ENCODE measurements at places on chromosomes 11 and 22.
A peak's percentile ranks its signal among the peaks of the same experiment; 100 is the strongest.

DNA sequence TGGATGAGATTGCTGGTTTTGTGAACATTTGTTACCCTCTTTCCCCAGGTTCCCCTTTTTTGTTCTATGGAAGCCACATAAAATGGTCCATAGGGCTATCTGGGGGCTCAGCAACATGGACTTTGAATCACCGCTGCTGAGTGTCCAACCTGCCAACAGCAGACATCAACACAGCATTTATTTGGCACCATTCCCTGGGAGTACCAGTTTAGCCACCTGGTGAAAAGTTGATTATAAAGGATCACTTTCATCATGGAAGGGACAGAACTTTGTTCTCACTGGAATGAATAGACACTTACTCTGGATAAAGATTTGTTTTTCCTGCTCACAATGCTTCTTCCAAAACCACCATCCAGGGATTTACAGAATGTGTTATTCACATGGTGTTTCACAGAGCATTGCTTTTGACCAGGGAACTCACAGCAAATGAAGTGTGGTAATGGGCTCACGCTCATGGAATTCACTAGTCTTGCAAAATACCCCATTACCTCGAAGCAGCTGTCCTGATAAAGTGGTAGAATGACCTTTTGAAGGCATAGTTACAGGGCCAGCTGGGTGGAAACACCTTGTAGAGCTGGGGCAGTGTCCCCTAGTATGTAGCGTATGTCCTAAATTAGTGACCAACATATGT, 43.9 kb downstream of the ADM start:
- DNase-seq: no peak

- no peak for DNase-seq
Observed at GRCh38 chr11:108084811-108085210, 36.6 kb upstream of the ACAT1 start.

DNA sequence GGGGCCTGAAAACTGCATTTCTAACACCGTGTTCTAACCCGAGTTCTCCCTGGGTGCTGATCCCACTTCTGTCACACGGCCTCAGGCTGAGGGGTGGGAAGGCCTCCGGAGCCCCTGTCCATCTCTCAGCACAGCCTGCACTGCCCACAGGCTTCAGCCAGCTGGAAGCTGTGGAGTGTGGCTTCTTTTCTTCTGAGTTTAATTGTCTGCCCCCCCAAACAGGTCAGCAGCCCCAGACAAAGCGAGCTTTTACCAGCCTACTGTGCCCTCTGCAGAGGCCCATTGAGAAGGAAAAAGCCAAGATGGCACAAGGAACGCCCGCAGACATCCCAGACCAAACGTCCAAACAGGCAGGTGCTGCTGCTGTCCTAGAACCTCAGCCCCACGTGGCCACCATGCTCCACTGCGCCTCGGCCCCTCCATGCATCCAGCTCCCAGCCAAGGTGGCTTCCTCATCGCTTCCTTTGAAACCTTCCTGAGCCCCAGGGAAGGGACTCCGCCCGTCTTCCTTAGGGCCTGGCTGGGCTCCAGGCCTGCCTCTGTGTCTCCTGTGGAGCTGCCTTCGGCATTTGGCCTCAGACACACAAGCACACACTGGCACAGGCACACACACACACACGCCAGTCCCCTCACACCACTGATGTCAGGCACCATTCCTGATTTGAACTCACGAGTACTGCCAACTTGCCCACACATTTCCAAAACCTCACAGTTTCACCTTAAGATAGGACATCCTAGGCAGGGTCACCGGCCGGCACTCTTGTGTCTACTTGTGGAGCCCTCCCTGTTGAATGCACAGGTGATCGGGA, 1.7 kb downstream of the MOB2 start:
- peak; percentile 39 for DNase-seq

DNA sequence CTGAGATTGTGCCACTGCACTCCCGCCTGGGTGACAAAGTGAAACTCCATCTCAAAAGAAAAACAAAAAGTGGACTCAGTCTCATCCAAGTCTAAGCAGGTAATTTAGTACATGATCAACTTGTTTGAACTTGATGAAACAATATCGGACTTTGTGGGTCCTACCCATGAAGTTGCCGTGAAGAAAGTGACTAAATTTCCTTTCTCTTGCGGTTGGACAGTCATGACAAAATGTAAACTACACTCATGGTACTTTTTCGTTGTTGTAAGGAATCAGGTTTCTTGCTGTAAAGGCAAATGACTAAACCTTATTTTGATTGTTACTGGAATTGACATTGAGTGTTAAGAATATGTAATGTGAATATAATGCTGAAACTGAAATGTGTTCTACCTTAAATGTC, 164.5 kb upstream of the PLET1 start:
- DNase-seq: no peak

- DNase-seq: no peak
Observed at GRCh38 chr11:93831343-93832127, 18.9 kb downstream of the VSTM5 start.

DNA sequence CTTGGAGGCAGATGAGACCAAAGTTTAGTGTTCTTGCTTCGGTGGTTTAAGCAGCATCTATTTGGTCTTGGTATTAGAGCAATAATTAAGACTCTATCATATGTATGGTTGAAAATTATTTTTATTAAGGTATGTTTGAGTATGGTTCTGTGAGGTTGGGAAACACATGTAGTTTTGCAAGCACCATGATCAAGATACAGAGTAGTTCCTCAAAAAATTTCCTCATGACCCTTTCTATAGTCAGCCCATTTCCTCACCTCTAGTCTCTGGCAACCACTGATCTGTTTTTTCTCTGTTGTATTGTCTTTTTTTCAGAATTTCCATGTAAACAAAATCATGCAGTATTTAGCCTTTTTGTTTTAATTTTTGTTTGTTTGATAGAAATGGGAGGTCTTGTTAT, 18.4 kb downstream of the MTMR3 start:
- DNase-seq: no peak

DNA sequence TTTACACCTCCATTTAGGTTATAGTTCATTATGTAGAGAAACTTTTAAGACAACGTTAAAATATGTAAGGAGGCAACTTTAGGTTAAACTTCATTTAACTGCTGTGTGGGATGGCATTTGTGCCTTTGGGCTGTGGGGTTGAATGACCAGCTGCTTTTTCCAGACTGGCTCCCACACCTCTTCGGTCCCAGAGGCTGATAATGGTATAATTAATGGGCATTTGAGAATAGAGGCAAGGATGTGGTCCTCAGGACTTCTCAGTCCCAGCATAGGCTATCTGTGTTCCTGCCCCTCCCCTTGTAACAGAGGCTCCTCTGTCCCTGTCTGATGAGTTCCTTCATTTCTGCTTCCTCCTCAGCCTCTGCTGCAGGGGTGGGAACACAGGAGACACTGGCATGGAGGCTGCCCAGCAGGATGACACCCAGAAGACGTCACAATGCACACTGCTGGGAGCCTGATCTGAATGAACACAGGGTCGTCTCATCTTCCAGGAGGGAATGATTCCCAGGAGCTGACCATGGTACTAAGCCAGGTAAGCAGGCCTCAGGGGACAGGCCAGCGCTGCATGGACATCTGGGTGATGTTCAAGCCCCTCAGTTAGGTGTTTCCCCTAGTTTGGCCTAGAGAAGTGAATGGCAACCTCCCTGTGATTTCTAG, 17.1 kb upstream of the GNAZ start:
- DNase-seq: peak; percentile 4

DNA sequence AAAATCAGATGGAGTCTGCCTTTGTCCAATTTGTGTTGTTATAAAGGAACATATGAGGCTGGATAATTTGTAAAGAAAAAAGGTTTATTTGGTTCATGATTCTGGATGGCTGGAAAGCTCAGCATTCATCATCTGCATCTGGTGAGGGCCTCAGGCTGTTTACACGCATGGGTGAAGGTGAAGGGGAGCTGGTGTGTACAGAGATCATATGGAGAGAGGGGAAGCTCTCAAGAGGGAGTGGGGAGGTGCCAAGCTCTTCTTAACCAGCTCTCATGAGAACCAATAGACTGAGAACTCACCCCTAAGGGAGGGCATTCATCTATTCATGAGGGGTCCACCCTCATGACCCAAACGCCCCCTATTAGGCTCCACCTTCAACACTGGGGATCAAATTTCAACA, 40.0 kb downstream of the NEU3 start:
- DNase-seq: no peak
